ENCODE measurements at places on chromosomes 12 and 14.

DNA sequence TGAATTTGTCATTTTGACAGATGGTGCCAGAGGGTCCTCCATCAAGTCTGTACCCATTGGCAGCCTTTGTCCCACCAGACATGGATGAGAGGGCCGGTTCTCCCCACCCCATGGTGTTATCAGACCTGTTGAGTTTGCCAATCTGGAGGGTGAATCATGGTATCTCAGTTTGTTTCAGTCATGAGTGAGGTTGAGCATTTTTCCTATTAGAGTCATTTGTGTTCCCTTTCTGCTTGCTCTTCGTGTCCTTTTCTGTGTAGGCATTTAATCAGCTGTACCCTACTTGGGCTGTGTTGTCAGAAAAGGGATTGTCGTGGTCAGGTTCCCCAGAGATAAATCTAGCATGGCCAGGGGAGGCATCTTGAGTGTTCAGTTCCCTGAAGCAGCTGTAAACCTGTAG lies 30.5 kb downstream of the SLC24A4 start:
- DNase-seq: no peak

GRCh38 chr14:30410986-30411385 lies 148.0 kb upstream of the G2E3 start:
- no peak for DNase-seq

GRCh38 chr12:131570596-131570995 lies 140.3 kb upstream of the SFSWAP start:
- DNase-seq: no peak

- no peak for DNase-seq
Observed at GRCh38 chr12:107296681-107297089, 203.3 kb upstream of the CRY1 start.

DNA sequence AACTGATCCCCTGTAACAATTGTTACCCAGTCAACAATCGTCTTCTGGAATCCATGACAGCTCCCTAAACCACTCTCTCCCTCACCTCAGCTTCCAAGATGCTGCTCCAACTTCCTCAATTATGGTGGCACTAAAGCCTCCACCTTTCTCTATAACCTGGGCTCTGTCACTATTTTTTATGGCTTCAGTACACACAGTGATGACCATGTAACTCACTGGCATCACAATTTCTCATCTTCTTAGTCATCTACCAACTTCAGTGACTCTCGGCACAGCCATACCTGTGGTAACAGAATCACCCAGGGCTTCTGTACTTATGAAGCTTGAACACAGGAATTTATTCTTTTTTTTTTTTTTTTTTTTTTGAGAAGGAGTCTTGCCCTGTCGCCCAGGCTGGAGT lies 32.0 kb upstream of the NPAS3 start:
- no peak for DNase-seq

GRCh38 chr14:50936016-50936340 lies 8.3 kb downstream of the PYGL start:
- no peak for DNase-seq

DNA sequence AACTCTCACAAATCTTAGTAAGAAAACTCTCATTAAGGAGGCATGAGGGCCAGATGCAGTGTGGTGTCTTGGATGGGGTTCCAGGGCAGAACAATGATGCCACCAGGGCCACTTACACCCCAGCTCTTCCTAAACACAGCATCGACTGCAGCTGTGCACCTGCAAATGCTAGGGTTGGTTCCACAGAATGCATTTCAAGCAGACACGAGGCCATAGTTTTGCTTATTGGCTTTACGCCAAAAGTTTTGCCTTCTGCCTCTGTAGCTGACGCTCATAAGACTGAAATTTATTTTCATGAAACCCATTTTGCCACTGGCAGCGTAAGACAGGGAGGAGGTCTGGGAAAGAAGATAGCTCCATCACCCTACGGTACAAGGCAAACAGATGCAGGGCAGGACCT lies 179.0 kb downstream of the RIMBP2 start:
- DNase-seq: no peak

GRCh38 chr14:92585981-92586937 lies 72.7 kb downstream of the RIN3 start:
- DNase-seq: no peak

GRCh38 chr12:57722716-57723629 lies 15.6 kb downstream of the AGAP2 start:
- peak; percentile 51 for DNase-seq

DNA sequence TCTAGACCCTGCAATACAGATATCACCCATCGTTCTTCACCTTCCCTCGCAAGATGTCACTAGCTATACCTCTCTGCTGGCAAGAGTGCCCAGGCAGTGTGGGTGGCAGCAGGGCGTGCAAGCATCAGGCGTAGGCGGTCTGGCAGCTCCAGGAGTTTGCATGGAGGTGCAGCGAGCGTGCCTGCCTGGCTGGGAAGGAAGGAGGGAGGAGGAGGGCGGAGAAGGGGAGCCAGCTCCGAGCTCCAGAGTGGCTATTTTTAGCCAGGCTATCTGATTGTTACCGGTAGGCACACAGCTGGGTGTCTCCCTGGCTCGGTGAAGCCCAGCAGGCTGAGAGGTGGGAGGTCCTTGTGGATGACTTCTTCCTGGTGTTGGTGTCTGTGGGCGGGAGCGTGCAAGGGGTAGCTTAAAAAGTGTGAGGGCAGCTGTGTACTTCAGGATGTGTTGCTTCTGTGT lies 6.2 kb downstream of the FOXJ2 start:
- DNase-seq: no peak

- DNase-seq: no peak
Observed at GRCh38 chr12:76031081-76031413, 529 bp downstream of the PHLDA1 start.

- no peak for DNase-seq
Observed at GRCh38 chr12:106152334-106152733, 13.6 kb upstream of the NUAK1 start.

DNA sequence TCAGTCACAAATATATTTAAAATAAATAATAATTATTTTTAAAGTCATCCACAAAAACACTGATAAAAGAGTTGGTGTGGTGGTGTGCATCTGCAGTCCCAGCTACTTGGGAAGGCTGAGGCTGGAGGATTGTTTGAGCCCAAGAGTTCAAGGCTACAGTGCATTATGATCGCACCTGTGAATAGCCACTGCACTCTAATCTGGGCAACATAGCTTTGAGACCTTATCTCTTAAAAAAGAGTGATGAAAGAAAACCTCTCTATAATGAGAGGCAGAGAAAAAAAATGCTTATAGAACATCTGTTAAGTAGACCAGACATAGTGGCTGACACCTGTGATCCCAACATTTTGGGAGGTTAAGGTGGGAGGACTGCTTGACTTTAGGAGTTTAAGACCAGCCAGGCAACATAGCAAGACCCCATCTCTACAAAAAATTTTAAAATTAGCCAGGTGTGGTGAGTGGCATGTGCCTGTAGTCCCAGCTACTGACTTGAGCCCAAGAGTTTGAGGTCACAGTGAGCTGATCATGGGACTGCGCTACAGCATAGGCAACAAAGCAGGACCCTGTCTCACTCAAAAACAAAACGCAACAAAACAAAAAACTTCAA lies 50.5 kb downstream of the RALGAPA1 start:
- DNase-seq: no peak

GRCh38 chr12:51000245-51000644 lies 25.9 kb downstream of the SLC11A2 start:
- no peak for DNase-seq

DNA sequence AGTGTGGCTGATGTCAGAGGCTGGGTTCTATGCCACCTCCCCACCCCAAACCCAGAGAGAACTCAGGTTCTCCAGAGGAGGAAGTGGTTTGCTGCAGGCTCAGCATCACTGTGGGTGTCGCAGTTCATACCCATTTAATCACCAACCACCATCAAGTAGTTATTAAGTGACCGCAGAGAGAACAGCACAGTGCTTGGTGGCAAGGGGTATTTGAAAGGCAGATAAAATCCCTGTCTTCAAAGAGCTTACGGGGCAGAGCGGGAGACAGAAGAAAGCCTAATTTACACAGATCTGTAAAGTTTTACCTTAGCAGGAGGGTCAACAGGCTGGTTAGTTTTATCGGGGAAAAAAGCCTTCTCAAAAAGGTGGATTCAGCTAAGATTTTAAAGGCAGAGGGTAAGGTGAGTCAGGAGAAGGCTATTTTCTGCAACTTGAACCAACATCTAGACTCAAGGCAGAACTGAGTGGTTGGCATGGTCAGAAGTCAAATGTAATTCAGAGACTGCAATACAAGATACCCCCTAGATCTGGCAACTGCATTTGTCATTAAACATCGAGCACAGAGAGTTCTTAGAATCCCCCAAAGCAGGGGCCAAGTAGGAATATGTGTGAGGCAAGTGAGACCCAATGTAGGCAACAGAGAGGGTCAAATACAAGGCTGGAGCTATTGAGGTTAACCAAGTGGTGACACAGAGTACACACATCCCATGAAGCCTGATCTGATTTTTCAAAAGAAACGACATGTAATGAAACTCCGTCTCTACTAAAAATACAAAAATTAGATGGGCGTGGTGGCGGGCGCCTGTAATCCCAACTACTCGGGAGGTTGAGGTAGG lies 13.2 kb downstream of the PXN start:
- DNase-seq: no peak

GRCh38 chr12:113939867-113940266 lies 26.3 kb downstream of the RBM19 start:
- no peak for DNase-seq

GRCh38 chr12:32140877-32141276 lies 34.2 kb downstream of the BICD1 start:
- DNase-seq: no peak

GRCh38 chr12:32952681-32953080 lies 56.1 kb upstream of the PKP2 start:
- no peak for DNase-seq

DNA sequence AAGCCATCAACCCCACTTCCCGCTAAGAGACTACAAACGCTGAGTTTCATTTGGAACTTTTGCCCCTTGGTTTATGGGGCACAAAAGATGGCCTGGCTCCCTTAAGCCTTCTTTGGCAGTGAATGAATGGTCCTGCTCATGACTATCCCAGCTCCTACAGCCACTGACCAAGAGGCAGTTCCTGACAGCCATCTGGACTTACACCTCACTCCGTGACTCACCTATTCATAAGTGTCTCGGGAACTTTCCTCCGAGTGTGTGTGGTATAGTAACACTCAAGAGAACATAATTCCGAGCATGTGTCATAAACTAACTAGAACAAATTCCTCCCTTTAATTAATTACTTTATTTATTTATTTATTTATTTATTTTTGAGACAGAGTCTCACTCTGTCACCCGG lies 51.9 kb upstream of the NUDT4 start:
- no peak for DNase-seq

DNA sequence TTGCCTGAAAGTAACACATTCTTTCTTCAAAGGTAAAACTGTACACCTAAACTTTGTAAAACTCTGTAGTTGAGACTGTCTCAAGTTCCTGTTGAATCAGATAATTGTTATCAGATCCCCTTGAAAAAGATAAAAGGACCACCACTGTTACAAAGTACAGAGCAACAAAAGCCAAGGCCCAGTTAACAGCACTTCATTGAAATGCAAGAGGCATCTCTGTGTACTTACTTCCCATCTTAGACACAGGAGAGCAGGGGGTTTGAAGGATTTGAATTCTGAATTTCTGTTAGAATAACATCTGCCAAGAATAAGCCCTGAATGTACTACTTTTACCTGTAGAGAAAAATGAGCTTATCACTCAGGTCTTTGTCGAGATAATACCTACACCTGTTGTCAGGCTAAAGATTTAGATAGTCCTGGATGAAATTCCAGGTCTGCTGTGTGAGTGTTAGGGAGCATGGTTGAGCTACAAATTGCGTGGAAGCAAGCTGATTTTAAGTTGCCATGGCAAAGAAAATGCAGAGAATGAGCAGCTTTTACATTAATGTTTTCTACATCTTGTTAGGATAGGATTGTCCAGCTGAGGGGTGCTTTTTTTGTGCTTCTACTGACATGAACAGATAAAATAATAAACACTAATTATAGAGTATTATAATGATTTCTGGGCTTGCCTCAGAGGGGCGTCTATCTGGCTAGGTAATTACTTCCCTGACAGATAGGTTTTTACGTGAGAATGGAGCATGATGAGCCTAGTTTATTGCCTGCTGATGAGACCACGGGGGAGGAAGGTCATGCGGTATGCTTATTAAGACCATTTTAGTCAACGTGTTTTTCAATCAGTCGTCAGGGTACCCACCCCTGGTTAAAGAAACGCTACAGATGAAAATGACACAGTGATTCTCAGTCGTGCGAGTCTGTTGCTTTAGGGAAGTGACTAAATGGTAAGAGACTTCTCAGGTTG lies 309.2 kb downstream of the PAWR start:
- no peak for DNase-seq

- DNase-seq: peak; percentile 69
Observed at GRCh38 chr12:16300736-16301135, 23.3 kb upstream of the SLC15A5 start.

DNA sequence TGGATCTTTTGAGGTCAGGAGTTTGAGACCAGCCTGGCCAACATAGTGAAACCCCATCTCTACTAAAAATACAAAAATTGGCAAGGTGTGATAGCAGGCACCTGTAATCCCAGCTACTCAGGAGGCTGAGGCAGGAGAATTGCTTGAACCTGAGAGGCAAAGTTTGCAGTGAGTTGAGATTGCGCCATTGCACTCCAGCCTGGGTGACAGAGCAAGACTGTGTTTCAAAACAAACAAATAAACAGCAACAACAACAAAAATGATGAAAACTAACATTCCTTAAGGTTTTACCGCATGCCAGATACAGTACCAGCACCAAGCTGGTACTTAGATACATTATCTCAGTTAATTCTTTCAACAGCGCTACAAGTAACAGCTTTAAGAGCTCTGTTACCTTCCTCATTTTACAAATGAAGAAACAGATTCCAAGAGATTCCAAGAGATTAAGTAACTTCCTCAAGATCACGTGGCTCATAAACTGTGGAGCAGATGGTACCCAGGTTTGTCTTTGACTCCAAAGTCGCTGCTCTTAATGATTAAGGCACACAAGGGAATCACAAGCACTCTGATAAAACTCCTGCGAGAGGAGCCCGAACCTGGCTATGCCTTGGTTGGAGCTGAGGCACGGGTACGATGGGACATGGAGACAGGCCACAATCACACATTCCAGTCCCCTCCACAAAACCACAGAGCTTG lies 17.7 kb upstream of the PLEK2 start:
- DNase-seq: no peak

DNA sequence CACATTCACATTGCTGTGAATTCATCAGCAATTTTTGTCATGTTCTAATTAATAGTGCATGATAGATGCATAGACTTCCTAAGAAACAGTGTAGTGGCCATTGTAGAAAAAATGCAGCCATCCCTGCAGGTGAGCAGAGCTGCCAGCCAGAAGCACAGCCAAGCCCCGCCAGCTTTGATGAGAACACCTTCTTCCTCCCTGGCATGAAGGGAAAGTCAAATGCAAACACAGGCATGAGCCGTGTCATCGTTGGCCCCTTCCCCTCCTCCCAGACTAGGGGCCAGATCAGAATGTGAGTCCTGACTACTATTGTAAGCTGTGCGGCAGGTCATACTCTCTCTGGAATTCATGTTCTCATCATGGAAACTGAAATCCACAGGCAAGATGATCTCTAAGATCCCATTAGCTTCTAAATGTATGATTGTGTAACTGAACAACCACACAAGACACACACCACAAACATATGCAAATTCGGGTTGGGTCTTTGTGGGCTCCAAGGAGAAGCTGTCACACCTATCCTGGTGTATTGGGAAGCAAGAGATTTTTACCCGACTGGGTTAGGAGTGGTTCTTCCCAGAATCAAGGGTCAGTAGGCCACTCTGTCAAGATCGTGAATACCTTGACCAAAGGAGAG lies 2.8 kb upstream of the AQP2 start:
- DNase-seq: no peak
